ENCODE measurements at places on chromosomes 2 and 18.

GRCh38 chr2:175805442-175806124, 196.5 kb downstream of the LNPK start:
- no peak for DNase-seq

- DNase-seq = no peak
Observed at GRCh38 chr2:216082805-216083204, 1.1 kb downstream of the TMEM169 start.

- DNase-seq = no peak
Observed at GRCh38 chr2:234764372-234764771, 187.4 kb upstream of the SH3BP4 start.

DNA sequence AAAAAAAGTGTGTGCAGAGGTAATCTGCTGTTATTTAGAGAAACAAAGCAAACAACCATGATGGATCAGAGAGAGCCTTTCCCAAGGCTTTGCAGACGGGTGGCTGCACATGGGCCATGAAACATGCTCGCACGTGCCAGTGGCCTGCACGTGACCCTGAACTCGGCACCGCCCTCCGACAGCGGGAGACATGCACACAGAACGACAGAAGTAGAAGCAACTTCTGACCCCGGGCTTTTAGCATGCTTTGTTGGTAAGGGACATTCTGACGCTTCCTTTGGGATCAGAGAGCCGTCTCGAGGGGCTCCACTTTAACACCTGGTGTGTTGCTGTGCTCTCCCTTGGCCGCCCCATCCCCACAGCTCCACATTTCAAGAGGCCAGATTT, 112.5 kb downstream of the KCNF1 start:
- DNase-seq = no peak

DNA sequence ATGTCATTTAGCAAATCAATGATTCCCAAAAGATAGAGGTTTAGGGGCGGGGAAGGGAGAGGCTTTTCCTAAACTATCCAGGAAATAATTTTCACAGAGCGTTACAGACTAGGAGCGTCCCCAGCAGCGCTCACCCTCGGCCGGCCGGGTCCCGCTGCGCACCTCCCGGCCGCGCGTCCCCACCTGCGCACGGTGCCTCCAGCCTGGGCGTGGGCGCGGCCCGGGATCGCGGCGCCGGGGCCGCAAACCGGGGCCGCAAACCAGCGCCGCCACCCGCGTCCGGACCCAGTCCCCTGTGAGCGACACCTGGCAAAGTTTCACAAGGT, 684 bp upstream of the ZCCHC2 start:
- DNase-seq = no peak

- DNase-seq = peak; percentile 35
Observed at GRCh38 chr2:27212626-27213471, 781 bp upstream of the SLC5A6 start.
